Activated CD4-positive, alpha-beta T cell treated with anti-CD3 and anti-CD28 coated beads, Interleukin-2, amount 50 U/mL, for 16 hours (primary cell): ENCODE measurements at places on chromosomes 7 and 10.

GRCh38 chr7:29921404-29922010, 68.1 kb downstream of the SCRN1 start:
- peak; percentile 66 for DNase-seq

- no peak for DNase-seq
Observed at GRCh38 chr10:69576334-69577011, 3.3 kb upstream of the NEUROG3 start.

- DNase-seq = no peak
Observed at GRCh38 chr7:101990811-101991418, 173.5 kb downstream of the CUX1 start.

- no peak for DNase-seq
Observed at GRCh38 chr10:62379394-62379793, 5.2 kb downstream of the ZNF365 start.

DNA sequence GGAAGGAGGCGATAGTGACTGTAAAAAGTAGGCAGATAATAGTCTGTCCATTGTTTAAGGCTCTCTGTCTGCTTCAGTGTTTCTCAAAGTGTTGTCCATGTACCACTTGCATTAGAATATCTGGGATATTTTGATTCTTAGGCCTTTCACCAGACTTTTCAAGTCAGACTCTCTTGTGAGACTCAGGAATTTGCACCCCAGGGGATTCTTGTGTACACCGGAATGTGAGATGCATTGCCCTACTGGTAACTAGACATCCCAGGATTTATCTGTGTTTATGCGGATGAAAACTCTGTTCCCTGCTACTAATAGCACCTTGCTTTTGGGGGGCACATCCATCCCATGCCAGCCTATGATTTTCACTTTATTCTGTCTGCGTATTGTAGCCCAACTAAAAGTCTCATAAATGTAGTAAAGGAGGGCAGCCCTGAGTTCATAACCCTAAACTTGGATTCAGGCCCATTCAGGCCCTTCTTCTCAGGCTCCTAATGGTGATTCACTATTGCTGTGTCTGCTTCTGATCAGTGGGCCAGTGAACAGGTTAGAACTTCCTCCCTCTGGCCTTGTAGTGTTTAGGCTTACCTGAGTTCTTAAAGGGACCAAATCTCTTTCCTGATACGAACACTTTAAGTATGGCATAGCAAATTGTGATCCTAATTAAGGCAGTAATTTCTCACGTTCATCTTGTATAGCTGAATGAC, 71.8 kb upstream of the RPA3 start:
- no peak for DNase-seq

DNA sequence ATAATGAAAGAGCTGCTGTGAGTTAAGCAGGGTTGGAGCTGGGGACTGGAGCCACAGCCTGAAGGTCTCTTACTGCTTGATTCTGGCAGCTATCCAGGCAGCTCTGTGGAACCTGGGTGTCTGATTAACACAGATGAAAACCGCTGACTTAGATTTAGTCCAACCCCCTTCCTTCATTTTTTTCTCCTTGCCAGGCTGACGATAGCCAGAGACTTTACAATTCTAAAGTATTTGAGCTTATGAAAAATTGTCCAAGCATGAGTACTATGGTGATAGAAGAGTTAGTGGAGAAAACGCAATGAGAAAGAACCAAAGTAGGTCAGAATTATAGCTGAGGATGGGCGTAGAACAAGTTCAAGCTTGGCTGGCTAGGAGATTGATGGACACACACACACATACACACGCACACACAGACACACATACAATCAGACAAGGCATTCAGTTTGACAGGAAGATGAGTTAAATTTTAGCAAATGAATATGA, 13.5 kb upstream of the GPR85 start:
- DNase-seq = no peak

GRCh38 chr7:105112440-105113418, 98.7 kb downstream of the KMT2E start:
- no peak for DNase-seq

- DNase-seq = no peak
Observed at GRCh38 chr10:61754587-61755550, 92.1 kb downstream of the CABCOCO1 start.

GRCh38 chr10:5142199-5142598, 42.8 kb downstream of the AKR1C8 start:
- DNase-seq = no peak

DNA sequence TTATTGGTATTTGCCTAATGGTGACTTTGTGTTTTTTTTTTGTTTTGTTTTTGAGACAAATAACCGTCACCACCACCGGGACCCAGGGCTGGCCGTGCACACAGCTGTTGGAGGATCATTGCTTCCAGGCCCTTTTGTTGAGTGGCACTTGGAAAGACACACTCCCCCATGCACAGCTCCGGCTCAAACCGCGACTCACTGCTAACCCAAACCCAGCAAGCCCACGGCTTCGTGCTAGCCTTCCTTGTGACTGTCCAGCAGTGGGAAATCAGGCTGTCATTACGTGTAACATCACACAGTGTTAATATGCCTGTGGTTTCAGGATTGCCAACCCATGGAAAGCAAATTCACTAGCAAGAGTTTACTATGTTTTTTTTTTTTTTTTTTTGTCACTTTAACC, 17.4 kb downstream of the BNIP3 start:
- DNase-seq = no peak

- DNase-seq = no peak
Observed at GRCh38 chr10:506451-507354, 182.8 kb downstream of the DIP2C start.

DNA sequence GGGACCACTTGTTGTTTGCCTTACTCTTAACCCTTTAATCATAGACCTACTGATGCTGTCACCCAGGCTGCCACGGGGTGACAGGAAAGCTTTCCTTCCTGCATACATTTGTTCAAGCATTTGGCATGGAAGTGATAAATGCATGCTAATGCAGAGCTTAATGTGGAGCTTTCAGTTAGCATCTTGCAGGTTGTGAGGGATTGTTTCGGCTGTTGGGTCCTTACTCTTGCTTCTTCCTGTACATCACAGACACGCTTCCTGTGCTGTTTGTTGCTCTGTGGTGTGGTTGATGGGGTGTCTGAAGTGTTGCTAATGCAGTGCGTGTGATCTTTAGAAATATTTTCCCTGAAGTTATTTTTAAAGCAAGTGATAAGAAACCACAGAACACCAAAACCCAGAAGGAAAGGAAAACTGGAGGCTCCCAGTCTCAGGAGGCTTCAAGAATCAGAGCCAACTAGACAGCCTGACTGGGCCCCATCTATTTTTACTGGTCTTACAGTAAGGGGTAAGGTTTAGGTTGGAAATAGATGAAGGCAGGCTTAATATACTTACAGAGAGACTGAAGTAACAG, 143.1 kb downstream of the CHN2 start:
- peak; percentile 25 for DNase-seq

GRCh38 chr10:29734640-29734961, 99.8 kb upstream of the SVIL start:
- DNase-seq = no peak

GRCh38 chr10:13268841-13269240, 31.0 kb downstream of the PHYH start:
- DNase-seq = no peak

DNA sequence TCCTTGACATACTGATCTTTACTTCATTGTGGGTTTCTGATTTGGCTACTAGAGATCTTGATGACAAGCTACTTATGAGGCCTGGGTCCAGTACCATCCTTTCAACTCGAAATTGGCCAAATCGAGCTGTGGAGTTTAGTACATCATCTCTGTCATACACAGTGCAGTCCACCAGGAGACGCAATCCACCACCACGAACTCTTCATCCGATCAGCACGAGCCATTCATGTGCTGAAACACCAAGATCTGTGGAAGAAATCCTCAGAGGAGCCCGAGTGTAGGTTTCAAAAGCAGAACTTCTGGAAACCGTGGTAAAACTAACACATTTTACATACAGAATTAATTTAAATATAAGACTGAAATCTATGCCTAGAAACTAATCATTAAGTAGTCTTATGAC, 14.2 kb downstream of the DNAJC9 start:
- no peak for DNase-seq

DNA sequence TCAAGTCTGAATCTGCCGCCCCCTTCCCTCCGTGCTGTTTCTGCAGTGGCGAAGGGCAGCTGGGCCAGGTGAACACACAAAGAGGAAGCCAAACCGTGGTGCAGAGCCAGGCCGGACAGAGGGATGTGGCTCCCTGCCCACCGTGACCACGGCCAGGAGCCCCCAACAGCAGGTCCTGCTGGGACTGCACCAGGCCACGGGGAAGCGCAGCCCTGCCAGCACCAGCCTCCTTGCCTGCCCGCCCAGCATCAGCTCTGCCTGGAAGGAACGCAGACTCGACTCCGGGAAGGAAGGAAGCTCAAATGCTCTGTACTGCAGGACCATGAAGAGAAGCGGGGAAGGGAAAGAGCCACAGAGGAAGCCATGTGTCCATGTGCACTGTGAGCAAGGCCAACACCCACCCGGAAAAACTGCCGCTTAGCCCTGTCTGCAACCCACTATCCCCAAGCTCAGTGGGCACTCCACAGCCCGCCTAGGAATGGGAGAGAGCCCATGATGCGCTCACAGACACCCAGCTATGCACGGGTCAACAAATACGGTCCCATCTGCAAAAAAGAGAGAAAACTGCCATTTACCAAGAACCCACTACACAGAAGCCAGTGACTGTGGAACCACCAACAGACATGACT, 19.0 kb downstream of the GPER1 start:
- DNase-seq = no peak

GRCh38 chr10:3433131-3433530, 260.5 kb upstream of the PITRM1 start:
- DNase-seq = no peak

DNA sequence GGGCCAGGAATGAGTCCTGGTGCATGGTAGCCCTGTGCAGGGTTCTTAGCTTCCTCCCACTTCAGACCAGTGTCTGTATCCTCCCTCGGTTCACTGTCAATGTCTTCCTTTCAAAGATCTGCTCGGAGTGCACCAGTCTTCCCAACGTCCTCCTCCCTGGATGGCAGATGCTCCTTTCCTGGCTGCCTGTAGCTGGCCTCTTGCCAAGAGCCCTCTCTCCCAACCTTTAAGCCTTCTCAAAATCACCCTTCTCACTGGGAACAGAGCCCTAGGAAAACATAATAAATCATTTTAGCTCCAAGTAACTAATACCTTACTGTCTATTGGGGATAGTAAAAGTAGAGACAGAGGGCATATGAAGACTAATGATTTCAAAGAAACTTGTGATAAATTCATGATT, 490.6 kb downstream of the CCSER2 start:
- no peak for DNase-seq

DNA sequence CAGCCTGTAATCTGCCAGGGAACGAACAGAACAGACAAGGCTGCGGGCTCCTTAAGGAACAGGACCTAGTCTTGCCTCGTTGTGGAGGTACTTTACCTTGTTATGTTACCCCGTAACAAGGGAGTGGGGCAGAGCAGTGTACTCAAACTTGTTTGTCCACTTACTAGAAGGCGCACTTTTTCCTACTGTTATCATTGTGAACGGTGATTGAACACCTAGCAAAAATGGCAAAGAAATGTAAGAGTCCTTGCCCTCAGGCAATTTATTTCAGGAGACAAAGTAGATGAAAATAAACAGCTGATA, 620 bp upstream of the IMPDH1 start:
- DNase-seq = no peak

DNA sequence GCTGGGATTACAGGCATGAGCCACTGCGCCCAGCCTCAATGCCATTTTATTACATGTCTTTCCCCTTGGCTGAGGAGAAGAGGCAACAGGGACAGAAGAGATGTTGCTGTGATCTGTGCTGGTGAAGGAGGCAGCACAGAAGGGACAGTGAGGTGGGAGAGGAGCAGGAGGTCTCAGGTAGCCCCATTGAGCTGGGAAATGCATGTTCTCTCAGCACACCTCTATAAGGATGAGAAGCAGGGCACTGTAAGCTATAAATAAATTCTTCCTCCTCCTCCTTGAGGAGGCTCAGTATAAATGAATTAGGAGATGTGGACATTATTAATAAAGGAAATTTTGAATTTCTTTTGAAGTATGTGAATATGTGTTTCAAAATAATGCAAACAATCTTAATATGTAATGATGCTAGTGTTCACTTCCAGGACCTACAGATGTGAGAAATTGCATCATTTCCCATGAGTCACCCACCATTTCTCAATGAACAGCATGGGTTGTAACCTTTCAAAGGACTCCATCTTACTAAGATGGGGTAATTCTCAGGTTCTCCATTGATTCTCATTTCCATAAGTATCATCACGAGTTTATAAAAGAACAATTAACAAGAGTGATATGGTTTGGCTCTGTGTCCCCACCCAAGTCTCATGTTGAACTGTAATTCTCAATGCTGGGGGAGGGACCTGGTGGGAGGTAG, 88.9 kb upstream of the ODAD2 start:
- DNase-seq = peak; percentile 42

DNA sequence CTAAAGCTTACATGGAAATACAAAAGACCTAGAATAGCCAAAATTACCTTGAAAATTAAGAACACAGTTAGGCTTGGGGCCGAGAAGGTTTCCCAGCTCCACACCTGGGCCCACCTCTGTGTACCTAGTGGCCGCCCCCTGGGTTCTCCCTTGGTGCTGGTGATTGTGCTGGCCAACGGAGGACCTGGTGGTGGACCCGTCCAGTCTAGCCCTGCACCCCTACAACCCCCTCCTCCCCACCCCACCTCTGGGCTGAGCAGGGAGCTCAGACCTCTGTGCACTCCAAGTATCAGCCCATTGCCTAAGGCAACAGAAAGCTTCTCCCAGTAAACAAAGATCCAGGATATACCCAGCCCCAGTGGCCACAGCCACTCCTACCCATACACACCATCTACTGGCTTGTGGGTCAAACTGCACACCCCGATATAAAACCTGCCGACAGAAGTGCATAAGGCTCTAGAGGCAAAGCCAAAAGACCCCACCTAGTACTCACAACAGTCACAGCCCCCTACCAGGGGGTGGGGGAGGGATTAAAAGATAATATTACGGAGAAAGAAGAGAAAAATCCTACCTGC, 105.0 kb upstream of the DIP2C start:
- DNase-seq = no peak

DNA sequence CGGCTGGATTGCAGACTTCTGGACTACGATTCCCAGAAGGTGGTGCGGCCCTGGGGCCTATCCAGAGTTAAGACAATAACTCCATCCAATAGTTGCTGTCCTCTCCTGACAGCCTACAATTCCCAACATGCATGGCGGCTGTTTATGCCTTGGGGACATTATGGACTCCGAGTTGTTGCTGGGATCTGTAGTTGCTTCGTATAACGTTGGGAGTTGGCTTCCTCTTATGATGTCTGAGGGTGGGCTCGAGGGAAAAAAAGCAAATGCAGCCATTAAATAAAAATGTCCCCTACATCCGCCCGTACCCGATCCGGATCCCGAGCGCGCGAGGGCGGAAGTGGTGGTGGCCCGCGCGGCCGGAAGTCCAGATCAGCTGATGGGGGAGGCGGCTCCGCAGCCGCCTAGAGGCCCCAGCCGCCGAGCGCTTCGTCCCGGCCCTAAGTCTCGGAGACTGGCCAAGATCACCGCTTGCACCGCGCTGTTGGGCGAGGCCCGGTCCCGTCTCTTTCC, at the start of gene ZSWIM8:
ZSWIM8 (plus strand) TSS at position 396 of the 510 bp plus-strand sequence. CDS start 273 bp downstream, outside the sequence.
- DNase-seq = peak; percentile 90

DNA sequence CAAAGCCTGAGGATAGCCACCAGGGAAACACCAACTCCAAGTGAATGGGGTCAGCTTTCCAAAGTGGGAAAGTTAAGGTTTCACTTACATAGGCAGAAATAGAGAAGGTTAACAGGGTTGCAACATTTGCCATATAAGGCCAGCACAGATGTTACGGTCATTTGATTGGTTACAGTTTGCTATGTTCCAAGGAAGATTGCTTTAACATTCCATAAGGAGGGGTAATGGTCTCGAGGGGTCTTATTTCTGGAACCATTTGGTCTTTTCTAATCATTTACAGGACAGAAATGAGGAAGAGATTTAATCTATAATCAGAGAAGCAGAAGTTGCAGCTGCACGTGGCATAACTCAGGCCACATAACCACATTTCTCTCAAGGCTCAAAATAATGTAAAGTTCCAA, 679.4 kb upstream of the C7orf33 start:
- DNase-seq = no peak
